ENCODE measurements at places on chromosomes 16 and 17.

DNA sequence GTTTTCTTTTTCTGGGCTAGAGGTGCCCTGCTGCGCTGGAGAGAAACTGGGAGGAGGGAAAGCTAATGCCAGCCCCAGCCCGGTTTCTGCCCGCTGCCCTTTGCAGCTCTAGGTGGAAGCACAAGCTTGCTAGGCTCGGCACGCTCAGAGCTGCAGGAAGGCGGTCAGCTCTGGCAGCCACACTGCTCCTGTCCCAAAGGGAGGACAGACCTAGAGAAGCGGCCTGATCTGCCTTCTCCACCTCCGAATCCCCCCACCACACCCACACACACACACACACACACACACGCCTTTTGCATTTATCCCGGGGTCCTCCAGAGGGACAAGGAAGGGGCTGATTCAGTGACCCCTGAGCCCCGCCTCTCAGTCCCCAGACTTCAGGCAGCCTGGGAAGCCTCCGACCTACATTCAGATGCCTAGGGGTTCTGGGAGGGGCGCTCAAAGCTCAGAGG lies 418.1 kb downstream of the SOX9 start:
- DNase-seq: no peak

DNA sequence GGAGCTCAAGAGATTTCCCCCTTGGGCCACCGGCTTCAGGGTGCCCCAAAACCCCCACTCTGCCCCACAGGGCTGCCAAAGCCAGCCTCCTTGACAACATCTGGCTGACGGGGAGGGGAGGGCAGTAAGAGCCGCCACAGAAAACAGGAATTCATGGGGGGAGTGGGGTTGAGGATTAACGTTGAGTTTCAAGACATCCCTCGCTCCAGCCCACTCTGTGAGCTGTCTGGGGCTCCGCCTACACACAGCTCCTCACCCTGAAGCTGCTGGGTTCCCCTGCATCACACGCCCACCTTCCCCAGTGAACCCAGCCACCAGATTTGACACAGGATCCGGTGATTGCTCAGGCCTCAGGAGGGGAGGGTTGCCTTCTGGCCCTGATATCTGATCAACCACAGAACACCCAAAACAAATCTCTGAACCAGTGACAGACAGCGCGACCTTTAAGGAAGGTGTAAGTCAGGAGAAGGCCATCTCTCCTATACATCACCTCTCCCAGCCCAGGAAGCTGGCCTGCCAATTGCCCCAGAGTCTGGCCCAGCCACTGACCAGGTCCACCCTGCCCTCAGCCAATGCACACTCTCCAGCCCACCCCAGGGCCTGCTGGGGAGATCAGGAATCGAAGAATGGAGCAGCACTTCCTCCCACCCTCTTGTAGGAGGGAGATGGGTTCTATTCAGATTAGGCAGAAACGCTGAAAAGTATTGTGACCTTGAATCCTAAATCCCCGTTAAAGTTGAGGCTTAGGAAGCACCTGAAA lies 132.1 kb downstream of the CLEC16A start:
- no peak for DNase-seq

GRCh38 chr16:20673882-20674683 lies 23.4 kb downstream of the ACSM1 start:
- DNase-seq: no peak

GRCh38 chr17:32546031-32546444 lies 59.2 kb downstream of the CDK5R1 start:
- DNase-seq: no peak

- DNase-seq: no peak
These were observed 10.9 kb upstream of the TMEM170A start for GRCh38 chr16:75475420-75475847.

GRCh38 chr16:50460538-50461399 lies 87.4 kb upstream of the NKD1 start:
- no peak for DNase-seq

All from omental fat pad (tissue), 4 donors.